ENCODE measurements at places on chromosomes 3 and 15.

GRCh38 chr3:106305882-106306435 lies 437.1 kb upstream of the CBLB start:
- DNase-seq, result no peak

GRCh38 chr15:97078591-97078990 lies 748.1 kb downstream of the NR2F2 start:
- DNase-seq, result no peak

DNA sequence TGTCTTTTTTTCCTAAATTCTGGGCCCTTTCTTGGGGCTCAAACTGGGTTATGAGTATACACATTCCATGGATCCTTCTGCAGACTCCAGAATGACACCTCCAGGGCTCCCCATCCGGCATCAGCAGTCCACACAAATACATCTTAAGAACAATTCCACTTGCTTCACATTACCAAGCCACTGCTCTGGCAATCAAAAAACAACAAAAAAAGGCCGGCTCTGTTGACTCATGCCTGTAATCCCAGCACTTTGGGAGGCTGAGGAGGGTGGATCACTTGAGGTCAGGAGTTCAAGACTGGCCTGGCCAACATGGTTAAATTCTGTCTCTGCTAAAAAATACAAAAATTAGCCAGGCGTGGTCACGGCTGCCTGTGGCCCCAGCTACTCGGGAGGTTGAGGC lies 49.9 kb upstream of the LPP start:
- DNase-seq, result no peak

GRCh38 chr15:80204231-80204630 lies 47.8 kb downstream of the CTXND1 start:
- no peak for DNase-seq

- DNase-seq, result no peak
Measured at GRCh38 chr3:10557781-10558373, 52.5 kb upstream of the ATP2B2 start.

GRCh38 chr3:190178779-190179178 lies 58.1 kb upstream of the P3H2 start:
- DNase-seq, result no peak

DNA sequence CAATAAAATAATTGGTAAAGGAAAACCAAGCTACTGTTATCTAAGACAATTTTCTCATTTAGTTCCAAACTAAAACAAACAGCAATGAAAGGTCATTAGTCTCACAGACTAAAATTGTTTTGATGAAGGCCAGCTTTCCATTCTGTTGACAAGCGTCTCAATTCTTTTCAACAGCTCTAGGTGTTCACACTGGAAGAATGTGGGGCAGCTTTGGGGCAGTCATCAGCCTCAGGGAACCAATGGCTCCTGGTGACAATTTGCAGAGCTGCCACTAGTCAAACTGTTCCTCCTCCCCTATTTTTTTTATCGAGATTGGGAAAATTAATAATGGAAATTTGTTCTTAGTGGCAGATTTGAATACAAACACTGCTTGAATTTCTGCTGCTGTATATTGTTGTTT lies 104.2 kb downstream of the MEIS2 start:
- no peak for DNase-seq

DNA sequence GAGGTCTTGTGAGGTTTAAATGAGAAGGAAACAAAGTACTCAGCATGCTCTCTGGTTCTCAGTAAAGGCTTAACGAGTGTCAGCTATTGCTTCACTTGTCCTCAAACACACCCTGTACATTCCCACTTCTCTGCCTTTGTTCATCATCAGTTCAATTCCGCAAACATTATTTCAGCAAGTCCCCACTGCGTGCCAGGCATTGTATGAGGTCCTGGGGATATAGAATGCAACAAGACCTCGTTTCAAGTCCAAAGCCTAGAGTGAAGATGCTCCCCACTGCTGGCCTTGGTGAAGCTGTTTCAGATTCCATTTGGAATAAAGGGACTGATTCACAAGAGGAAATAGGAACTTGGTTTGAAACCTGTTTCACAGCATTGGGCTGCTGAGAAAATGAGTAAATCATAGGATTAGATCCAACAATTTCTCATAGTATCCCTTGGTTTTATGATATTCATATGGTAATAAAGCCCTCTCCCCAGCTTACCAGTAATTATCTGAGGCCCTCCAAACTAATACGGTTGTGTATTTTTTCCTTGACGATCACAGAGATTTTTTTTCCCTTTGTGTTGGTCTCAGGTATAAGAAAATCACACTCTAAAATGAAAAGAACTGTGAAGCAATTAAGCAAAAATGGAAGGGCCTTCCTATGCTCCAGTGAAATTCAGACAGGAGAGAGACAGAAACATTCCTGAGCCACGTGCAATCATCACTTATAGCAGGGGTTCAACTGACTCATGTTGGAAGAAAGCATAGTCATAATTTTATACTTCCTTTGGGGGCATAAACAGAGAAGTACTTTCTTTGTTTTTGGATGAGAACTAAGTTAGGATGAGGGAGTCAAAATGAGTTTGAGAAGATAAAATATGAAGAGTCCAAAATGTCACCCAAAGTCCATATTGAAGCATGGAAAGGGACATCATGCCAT lies 258.6 kb downstream of the RORA start:
- DNase-seq, result no peak

DNA sequence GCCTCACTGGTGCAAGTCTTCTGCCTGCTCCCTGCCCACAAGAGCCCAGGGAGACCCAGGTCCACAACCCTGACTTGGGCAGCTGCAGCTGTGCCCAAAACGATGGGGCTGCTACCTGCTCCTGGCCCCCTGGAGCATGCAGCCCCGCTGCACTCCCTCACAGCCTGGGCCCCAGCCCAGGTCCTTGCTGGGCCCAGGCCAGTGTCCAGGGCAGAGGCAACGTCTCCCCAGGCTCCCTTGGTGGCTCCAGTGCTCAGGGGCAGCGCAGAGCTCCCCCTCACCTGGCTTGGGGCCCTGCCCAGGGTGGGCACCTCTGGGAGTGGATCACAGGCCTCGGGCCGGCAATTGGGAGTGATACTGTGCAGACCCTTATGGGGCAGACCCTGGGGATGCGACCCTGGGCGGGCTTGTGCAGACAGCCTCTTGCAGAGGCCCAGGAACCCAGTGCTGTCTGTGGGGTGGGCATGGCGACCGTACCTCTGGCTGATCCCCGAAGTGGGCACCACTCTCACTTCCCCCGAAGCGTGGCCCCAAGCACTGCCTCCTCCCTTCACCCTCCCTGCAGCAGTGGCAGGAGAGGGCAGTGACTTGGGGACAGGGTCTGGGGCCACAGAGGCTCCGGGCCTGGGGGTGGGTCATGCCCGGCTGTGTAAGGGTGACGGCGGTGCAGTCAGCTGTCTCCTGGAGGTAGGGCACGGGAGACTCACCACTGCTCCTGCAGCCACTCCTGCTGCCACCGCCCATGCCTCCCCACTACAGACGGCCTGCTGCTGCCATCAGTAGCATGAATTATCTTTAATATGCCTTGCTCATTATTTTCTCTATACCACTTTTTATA lies 255.9 kb downstream of the DOCK3 start:
- no peak for DNase-seq

GRCh38 chr3:113985541-113985940 lies 37.7 kb downstream of the ZDHHC23 start:
- no peak for DNase-seq

- DNase-seq, result no peak
Measured at GRCh38 chr15:66328771-66329170, 27.7 kb downstream of the TIPIN start.

- no peak for DNase-seq
Measured at GRCh38 chr3:183151086-183151485, 11.4 kb downstream of the LAMP3 start.

DNA sequence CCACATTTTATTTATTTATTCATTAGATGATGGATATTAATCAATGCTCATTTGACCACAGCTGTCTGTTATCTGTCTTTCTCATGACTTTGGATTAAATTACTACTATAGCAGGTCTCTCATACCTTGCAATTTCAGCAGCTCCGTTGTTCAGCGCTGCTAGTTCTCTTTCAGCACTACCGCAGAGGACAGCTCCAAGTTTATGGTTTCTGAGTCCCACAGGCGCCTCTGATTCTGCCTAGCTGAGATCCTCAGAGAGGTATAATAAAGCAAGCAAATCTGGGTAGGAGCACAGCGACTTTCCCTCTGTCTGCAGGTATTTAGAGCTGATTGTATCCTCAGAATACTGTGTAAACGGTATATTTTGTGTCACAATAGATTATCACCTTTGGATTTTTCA lies 204.9 kb downstream of the CNTN4 start:
- DNase-seq, result no peak

- no peak for DNase-seq
Measured at GRCh38 chr3:95350049-95350448, 1287.2 kb downstream of the NSUN3 start.

DNA sequence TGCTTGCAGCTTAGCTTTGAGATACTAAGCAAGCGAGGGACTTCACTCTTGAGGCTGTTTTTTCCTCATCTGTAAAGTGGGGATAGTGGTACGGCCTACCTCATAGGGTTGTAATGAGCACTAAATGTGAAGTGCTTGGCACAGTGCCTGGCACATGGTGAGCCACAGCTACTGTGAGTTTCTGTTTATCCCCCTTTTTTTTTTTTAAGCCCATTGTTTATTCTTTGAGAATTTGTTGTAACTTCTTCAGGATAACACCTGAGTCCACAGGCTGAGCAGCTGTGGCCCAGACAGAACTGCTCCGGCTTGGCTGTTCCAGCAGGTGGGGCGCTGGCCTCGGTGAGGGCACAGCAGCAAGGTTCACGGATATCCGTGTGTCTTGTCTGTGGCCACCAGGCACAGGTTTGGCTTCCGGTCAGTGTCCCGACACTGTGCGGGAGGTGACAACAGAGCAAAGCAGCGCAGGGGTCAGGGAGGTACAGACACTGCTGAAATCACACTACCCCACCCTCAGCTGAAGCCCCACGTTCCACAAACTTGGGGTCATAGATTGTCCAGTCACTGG lies 7.3 kb upstream of the ISG20 start:
- DNase-seq, result no peak

DNA sequence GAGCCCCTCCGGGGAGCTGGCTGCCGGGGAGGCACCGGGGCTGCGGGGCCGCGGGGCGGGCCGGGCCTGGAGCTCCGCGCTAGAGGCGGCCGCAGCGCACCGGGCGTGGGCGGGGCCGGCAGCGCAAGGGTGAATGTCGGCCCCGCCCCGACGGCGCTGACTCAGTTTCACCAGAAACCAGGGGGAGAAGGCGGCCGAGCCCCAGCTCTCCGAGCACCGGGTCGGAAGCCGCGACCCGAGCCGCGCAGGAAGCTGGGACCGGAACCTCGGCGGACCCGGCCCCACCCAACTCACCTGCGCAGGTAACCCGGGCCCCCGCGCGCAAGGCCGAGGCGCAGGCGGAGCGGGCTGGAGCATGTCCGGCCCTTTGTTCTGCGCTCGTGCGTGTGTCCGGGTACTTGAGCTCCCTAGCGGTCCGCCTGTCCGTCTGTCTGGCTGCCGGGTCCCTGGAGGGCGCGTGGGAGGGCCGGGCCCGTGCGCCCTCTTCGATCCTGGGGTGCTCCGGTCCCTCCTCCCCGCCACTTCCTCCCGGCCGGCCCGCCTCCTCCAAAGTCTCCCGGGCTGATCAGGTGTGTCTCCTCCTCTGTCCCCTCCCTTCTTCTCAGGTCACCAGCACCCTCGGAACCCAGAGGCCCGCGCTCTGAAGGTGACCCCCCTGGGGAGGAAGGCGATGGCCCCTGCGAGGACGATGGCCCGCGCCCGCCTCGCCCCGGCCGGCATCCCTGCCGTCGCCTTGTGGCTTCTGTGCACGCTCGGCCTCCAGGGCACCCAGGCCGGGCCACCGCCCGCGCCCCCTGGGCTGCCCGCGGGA lies at the start of gene SPINT1:
SPINT1 (plus strand) TSS at position 164 of the 811 bp plus-strand sequence; CDS start at position 671, 507 bp downstream.
- DNase-seq, result no peak

DNA sequence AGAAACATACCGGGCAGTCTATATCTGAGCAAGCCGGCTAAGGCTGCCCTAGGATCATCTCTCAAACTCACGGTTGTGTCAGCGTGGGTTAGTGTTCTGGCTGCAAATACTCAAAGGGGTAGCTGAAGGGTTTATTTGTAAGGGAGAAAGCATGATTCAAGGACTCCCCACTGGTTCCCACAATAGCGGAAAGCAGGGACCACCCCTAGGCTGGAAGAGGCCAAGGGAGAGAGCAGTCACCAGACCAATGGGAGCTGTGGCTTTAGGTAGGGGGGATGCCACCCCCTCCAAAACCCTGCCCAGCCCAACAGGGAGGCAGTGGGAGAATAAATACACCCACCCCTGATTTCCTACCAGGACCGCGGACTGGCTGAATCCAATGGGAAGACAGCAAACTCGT lies 7.3 kb upstream of the LMCD1 start:
- no peak for DNase-seq

GRCh38 chr15:51298620-51299019 lies 39.8 kb downstream of the CYP19A1 start:
- no peak for DNase-seq
